GM23338 (cell line): ENCODE measurements at places on chromosomes 7 and 10. TPM values are rescaled to one million over a fixed set of nuclear protein-coding genes. Genes with fewer than 3 reads are reported as not detected.

The SCD gene
- 781 and 816 TPM in 2 replicates for total RNA-seq

The RTKN2 gene
- total RNA-seq, result 23.6 and 25.4 TPM in 2 replicates

- DNase-seq, result no peak
- H3K4me3 ChIP-seq, result no peak overlapping the region
- H3K36me3 ChIP-seq, result no peaks in the 10 kb centered on the region
- H3K27me3 ChIP-seq, result no peaks in the 10 kb centered on the region
These were observed 90.1 kb downstream of the OAT start for GRCh38 chr10:124328477-124329220.

DNA sequence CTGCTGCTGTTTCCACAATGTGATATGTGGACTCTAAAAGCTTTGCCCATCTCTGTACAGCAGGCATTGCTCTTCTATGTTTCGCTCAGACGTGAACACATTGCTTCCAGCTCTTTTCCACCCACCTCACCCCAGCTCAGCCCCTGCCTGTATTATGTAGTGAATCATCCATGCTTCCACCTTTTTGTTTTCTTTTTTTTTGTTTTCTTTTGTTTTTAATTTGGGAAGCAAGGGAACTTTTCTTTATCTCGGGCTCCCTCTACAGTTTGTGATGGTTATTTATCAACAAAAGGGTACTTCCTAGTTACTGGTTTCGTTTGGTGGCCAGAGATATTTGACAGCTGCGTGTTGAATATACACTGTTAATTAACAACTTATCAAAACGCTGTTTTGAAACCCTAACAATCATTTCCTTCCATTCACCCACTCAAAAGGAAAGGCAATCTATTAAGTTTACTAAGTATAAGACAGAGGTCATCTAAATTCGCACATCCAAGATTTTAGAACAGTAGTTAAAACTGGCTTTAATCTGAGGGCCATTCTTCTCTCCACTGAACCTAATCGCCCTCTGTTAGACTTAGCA, 127.9 kb upstream of the STK17A start:
- no peaks in the 10 kb centered on the region for H3K36me3 ChIP-seq
- no peak overlapping the region for H3K27ac ChIP-seq
- H3K27me3 ChIP-seq, result no peaks in the 10 kb centered on the region

- DNase-seq, result no peak
- no peak overlapping the region for H3K4me3 ChIP-seq
- H3K36me3 ChIP-seq, result no peaks in the 10 kb centered on the region
- H3K4me1 ChIP-seq, result no peaks in the 10 kb centered on the region
- H3K27ac ChIP-seq, result no peak overlapping the region
These were observed 146.7 kb upstream of the UNC5B start for GRCh38 chr10:71065659-71066058.

- H3K4me3 ChIP-seq, result no peak overlapping the region
- peaks cover 44% of the 10 kb centered on the region for H3K4me1 ChIP-seq
- DNase-seq, result no peak
- no peaks in the 10 kb centered on the region for H3K27me3 ChIP-seq
- H3K36me3 ChIP-seq, result no peaks in the 10 kb centered on the region
These were observed 17.5 kb downstream of the AHR start for GRCh38 chr7:17315974-17316373.
